ENCODE measurements at places on chromosomes 11 and 22.

DNA sequence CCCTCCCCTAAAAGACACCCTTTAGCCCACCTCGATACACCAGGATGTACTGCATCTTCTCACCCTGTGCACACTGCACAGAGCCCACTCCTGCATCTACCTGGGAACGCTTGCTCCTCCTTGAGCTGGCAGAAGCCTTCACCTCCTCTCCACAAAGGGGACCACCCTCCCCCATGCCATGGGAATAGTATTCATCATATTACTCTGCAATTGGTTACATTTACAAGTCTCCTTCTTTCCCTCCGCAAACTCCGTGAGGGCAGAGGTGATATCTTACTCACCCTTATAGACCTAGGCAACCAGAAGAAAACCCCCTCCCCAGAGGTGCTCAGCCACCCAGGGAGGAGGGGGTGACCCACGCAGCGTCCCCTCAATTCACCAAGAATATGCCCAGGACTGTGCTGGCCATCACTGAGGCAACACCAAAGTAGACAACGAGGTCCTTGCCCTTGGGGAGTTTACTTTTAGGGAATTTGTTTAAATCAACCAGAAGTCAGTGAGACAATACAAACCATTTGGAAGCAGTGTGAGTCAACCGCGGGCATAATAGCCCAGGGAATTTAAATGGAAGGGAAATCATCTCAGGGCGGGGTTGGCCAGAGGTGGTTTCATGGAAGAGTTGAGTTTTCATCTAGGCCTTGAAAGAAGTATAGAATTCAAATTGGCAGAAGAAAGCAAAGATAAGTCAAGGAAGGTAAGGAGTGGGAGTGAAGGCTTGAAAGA, 214.5 kb downstream of the BARX2 start:
- DNase-seq, result no peak

DNA sequence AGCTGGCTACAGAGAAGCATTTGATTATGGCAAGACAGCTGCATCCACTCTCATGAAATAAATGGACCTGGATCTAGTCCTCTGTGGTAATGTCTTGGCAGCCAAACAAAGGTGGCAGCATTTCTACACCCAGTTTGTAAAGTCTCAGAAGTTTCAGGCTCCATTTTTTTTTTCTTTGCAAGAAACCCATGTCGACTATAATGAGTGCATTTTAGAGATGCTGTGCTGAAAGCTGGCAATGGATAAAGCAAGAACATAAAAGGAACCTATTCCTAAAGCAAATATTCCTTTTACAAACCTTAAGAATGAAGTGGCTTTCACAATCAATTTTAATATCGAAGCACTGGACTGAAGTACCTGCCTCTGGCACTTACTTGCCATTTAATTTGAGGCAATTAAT, 33.5 kb downstream of the THAP12 start:
- no peak for DNase-seq

DNA sequence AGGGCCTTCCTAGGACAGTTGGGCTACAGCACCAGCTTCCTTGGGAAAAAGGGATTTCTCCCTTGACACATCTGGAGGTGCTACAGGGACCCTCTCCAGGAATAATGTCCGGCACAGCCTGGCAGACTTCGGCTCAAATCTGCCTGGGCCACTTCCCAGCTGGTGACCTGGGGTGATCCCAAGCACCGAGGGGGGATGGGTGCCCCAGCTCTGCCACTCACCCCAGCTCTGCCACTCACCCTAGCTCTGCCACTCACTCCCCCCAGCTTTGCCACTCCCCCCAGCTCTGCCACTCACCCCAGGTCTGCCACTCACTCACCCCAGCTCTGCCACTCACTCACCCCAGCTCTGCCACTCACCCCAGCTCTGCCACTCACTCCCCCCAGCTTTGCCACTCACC, 9.9 kb downstream of the OSBPL5 start:
- DNase-seq, result no peak

DNA sequence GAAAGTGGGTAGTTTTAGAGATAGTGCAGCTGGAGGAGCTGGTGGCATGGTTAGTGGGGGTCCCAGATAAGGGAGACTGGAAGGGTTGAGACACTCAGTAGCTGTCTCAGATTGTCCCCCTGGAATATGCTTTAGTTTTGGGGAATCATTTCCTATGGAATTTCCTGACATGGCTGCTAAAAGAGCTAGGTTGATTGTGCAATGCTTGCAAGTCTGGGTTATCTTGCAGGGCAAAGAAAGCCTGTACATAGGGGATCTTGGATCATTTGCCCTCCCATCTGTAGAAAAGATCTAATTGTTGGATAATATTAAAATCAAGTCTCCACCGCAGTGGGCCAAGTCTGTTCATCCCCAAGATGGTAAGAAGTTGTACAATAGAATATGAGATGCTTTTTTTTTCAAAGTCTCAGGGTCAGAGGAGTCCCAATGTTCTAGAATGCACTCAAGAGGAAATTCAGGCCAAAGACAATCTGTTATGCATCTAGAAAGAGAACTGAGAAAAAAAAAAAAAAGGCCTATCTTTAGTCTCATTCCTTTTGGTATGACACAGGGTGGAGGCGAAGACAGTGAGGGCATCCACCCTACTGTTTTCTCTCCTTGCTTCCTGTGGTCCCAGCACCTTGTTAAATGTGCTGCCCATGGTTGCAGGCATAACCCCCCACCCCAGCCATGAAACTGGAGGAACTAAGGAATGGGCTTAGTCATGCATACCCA, 20.2 kb downstream of the MS4A6E start:
- no peak for DNase-seq

- DNase-seq, result no peak
These were observed 5.6 kb downstream of the PLAAT3 start for GRCh38 chr11:63608353-63609345.

DNA sequence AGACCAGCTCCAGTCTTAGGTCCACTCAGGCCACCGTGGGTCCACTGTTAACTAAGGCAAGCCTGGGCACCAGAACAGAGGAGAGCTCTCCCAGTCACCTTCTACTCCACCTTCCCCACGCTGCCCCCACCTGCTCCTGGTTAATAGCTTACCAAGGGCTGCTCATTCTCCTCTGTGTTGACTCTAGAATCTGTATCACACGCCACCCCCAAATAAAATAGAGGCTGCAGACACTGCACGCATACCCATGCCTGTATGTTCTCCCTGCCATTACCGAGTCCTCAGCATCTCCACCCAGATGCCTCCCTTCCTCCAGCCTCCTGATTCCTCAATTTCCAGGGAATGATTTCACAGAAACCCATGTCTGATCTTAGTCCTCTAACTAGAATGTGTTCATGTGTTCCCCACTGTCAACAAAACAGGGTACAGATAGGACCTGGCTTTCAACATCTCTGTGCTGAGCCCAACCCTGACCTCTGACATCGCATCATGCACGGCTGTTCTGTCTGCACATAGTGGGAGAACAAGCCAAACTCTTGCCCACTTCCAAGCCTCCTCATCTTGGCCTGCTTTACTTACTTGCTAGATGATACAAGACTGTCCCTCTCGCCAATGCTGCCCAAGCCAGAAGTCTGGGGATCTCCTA, 49.8 kb downstream of the SMCO4 start:
- DNase-seq, result no peak

- DNase-seq, result no peak
These were observed 6.5 kb downstream of the HBG1 start for GRCh38 chr11:5242933-5243815.

DNA sequence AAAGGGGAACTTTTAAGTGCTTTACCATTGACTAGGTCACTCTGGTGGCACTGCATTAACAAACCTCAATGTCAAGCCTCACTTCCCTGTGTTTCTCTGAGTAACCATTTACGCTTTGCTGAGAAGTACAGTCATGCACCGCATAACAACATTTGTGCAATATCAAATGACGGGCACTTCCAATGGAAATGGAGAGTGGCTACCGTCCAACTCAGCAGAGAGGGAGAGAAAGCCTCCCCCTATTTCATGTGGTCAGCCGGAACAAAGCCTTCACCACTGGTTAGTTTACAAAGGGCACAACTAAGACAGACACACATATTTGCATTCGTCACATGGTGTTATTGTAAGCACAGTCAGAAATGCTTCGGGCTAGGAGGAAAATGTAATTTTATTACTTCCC, 117.3 kb downstream of the RASSF10 start:
- no peak for DNase-seq

- no peak for DNase-seq
These were observed 46.3 kb upstream of the ANO1 start for GRCh38 chr11:70031631-70032469.

- no peak for DNase-seq
These were observed 24.8 kb downstream of the DCUN1D5 start for GRCh38 chr11:103067118-103067517.

- DNase-seq, result no peak
These were observed at the start of gene ZNRF3 for GRCh38 chr22:28882878-28883656. Gene ZNRF3, plus strand, starts transcription at chr22:28883572. Its CDS starts 195 bp downstream, at chr22:28883767.

DNA sequence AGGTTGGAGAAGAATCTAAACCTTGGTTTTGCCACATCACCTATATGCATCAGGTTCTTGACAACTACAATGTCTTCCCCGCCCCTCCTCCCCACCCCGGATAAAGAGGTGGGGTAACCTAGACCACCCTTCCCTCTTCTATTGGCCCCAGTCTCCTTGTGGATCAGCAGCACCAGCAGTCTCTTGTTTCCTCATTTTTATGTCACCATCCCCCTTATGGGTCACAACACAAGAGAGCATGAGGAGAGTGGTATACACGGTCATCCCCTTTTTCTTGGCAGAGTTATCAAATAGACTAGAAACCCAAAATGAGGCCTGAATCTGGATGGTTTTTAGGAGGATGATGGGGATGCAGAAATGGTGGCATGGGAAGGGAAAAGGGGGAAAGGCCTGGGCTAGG, 1.2 kb downstream of the MS4A4E start:
- no peak for DNase-seq

DNA sequence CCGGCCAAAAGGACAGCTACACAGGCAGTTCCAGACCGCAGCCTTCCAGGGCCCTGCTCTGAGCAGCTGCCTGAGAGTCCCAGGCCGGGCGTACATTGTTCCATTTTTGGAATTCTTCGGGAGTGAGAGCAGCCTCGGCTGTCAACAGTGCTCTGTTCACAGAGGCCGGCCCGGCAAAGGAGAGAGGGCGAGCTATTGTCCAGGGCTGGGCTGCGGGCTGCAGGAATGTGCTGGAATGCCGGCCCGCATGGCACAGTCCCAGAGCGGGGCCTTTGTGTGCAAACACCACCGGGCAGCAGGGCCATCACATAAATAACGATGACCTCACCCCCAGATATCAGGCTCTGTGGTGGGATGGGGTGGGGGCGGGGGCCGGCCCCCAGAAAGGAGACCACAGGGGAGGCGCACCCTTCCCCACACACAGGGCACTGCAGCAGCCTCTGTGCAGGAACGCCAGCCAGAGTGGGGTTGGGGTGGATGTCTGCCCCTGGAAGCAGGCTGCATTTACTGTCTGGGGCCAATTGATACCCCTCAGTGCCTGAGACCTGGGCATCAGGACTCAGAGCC, 15.8 kb downstream of the LINC01488 start:
- DNase-seq, result no peak

DNA sequence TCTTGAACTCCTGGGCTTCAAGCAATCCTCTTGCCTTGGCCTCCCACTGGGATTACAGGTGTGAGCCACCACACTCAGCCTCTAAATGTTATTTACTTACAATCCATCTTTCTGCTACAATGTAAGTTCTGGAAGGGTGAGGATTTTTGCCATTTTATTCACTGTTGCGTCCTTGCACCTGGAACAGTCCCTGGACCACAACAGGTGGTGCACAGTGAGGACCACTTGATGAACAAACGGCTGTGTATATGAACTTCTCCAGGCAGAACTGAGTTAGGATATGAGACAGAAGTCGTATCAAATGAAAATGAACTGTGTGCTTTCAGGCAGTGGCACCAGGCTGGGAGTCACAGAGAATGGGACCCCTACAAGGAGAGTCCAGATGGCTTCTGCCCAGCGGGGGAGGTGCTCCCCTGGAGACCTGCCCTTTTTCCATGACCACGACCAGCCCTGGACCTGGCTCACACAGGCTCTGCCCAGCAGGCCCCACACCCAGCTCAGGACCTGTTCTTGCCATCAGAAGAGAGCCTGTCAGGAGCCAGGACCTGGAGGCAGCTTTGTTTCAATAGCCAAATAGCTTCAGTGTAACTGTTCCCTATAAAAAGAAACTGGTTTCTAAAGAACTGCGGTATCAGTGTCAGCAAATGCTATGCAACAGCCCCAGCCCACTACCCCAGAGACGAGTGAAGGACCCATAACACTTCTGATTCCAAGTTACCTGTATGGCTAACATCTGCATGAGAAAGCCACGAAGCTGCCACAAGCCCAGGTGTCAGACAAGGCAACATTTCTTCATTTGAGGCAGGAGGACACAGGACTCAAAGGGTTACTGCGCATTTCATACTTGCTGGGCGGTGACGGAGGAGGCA, 104.9 kb downstream of the MICAL3 start:
- no peak for DNase-seq

DNA sequence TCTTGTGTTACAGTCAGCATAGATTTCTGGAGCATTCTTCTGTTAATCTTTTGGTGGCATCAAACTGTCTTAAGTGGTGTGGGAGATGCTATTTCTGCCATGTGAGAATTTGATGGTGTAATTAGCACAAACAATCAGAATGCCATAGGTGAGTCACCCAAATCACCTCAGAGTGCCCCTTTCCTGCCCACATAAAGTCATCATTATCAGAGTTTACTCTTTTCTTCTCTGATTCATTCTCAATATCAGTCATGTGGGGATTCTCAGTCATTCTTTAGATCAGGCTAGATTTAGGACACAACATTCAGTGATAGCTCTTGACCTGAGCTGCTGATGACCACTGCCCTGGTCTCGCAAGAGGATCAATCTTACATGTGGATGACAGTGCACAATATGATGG, 23.7 kb upstream of the MS4A6A start:
- DNase-seq, result no peak

DNA sequence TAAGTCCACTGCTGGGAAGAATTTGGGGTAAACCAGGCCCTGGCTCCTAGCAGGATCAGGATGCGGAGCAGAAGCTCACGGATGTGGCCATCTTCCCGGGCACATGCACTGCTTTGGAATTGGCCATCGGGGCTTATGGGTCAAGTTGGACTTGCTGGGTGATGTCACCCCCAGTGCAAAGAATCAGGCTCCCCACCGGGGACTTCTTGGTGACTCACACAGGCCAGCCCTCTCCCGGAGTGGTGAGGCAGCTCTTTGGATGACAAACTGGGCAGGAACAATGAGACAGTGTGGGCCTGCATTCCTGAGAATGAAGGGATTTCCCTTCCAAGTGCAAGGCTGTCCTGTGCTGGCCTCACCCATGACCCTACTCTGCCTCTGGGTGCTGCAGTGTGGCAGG, 128.8 kb upstream of the ANO1 start:
- no peak for DNase-seq

- no peak for DNase-seq
These were observed 9.7 kb downstream of the IMMP1L start for GRCh38 chr11:31499576-31500178.

GRCh38 chr11:128628686-128629085, 41.3 kb upstream of the ETS1 start:
- DNase-seq, result no peak

DNA sequence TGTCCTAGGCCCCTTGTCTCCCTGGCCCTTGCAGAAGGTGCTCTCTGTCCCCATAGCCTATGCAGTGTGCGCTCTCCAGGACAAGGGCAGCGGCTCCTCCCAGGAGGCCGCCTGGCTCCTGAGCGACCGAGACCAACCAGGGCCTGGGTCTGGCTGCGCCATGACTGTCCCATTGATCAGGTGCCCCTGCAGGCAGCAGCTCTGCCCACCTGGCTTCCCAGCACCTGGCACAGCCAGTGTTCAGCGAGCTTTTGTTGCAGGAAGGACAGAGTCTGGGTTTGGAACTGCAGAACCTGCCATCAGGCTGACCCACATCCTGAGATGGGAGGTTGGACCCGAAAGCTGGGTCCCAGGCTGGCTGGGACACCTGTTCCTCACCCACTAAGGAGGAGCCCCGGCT, 1001.1 kb downstream of the BRD1 start:
- DNase-seq, result no peak

Data from GM12864 (cell line).